Thoracic aorta (tissue), 2 donors: ENCODE measurements at places on chromosomes 4 and X.

- no peak for DNase-seq
These were observed 11.8 kb downstream of the GAB1 start for GRCh38 chr4:143348233-143349077.

GRCh38 chrX:2451501-2452316 lies 49.1 kb downstream of the DHRSX start:
- no peak for DNase-seq

- DNase-seq, result no peak
These were observed 18.3 kb downstream of the ZNF518B start for GRCh38 chr4:10438924-10439323.

DNA sequence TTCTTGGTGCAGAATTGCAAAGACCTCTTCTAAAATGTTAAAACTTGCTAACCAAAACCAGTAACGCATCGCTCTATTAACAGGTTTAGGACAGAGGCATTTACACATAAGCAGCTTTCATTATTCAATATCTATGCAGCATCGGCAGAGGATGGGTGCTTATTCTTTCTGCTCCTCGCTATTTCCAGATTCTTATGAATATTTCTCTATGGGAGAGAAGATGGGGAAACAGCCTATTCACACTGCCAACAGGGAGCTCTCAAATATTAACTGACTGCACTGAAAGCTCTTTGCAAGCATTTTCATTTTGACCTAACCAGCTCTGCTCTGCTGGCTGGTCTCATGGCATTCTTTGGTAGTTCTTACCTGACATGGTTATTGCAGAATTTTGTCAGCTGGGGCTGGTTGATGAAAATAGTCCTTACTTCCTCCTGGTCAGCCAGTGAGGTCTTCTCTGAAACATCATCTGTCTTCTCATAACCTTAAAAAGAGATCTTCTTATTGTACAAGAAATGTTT lies 30.2 kb downstream of the ATP8A1 start:
- DNase-seq, result no peak

DNA sequence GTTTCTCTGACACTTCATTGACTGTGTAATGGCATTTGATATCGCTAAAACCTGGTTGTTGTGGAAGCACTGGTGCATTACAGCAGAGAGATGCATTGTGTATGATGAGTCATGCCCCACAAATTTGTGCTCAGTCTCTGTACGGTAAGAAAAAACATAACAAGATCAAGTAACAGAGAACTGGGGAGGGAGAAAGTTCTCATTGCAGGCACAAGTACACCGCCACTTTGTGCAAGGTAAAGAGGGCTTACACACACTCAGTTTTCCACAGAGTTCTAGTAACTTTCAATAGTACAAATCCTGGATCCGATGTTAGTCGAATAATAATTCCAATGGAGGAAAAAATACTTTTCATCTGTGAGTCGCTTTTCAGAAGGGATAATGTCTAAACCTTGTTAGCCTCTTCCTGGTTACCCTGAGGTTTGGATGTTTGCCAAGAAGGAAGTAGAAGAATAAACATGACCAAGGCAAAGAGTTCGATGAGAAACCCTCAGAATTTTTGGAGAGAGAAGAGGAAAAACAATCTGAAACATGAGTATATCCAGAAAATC lies 512.5 kb upstream of the SLIT2 start:
- no peak for DNase-seq

DNA sequence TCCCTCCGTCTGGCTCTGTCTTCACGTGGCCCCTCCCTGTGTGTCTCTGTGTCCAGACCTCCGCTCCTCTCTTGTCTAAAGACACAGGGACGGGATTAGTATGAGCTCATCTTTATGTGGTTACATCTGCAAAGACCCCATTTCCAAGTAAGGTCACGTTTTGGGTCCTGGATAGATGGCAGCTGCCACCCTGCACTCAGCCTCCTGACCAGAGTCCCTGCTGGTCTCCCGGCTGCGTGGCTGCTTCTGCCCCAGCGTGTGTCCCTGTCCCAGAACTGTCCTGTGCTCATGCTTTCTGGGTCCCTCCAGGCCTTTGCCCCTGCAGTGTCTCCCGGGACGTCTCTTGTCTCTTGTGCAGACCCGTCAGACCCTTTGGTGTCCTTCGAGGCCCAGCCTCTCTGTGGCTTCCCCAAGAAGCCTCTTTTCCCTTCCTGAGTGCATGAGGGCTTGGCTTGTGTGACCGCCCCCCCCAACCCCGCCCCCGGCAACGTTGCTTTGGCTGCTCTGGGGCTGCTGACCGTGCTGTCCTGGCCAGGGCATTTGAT lies 107.3 kb downstream of the PSAPL1 start:
- DNase-seq, result no peak

GRCh38 chr4:181757098-181757497 lies 486.1 kb upstream of the TENM3 start:
- DNase-seq, result no peak

- no peak for DNase-seq
These were observed 15.0 kb downstream of the SRPX2 start for GRCh38 chrX:100658941-100659381.

DNA sequence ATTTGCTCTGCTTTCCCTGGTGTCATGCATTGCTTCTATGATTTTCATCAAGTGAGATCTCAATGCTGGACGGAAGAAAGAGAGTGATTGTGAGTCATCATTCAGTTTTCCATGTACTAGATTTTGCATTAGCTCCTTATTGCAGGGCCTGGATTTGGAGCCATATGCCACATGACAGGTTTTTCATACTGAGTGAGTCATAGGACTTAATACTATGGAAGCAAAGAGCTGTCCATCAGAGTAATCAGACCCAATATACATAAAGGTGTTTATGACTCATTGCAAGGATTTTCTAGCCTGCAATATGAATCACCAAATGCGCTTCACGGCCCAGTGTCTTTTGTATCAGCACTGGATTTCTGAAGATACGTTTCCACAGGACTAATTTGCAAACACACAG lies 11.2 kb upstream of the TFDP3 start:
- no peak for DNase-seq

GRCh38 chr4:184644553-184645307 lies 4.5 kb downstream of the CASP3 start:
- no peak for DNase-seq

GRCh38 chr4:185341841-185342240 lies 53.9 kb downstream of the LRP2BP start:
- no peak for DNase-seq

DNA sequence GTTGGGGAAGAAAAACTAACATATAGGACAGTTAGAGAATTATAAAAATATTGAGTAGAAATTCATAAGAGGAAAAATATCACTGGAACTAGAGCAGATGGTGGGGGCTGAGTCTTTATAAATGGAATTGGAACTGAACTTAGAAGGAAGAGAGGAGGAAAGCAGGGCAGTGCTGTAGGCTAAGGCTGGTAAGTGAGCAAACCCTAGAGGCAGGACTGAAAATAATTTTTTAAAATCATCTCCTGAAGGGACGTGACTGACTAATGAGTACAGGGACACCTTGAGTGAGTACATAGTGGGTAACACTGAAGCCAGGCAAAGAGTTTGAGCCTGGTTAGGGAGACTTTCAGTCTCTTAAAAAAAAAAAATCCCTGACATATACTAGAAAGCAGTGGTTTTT lies 63.3 kb downstream of the GALNT7 start:
- no peak for DNase-seq

GRCh38 chr4:107603430-107603829 lies 116.6 kb downstream of the PAPSS1 start:
- no peak for DNase-seq

GRCh38 chrX:131741103-131741581 lies 197.3 kb downstream of the OR13H1 start:
- no peak for DNase-seq

DNA sequence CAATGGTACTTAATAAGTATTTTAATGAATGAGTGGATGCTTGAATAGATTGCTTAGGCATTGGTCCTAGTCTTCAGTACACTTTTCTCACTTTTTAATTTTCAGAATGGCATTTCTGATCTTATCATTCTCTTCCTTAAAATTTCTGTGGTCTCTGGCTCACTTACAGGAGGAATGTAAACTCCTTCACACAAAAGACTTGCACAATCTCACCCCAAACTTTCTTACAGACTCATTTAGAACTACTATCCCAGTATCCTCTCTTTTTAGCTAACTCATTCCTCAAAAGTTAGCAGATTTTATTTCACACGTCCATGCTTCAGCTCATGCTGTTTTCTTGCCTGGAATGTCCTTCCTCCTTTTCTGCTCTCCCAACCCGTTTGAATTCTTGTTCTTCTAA lies 350.1 kb downstream of the GRXCR1 start:
- DNase-seq, result no peak

- no peak for DNase-seq
These were observed 46.1 kb upstream of the VEGFC start for GRCh38 chr4:176838601-176839433.

DNA sequence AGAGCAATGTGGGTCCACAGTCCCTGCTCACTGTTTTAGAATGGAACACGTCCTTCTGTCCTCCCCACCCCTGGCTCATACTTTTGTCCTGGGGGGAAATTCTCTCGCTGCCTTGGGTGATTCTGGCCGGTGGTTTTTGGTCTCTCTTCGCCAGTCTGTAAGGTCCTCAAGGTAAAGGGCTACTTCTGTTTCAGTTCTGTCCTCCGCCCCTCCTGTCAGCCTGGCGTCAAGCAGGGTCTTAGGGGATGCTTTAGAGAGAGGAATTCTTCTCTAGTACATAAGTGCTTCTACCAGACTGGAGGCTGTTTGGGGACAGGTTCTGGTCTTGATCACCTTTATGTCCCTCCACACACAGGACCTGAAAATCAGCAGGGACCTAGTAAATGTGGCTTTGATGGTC lies 617 bp upstream of the MRFAP1L1 start:
- DNase-seq, result no peak

DNA sequence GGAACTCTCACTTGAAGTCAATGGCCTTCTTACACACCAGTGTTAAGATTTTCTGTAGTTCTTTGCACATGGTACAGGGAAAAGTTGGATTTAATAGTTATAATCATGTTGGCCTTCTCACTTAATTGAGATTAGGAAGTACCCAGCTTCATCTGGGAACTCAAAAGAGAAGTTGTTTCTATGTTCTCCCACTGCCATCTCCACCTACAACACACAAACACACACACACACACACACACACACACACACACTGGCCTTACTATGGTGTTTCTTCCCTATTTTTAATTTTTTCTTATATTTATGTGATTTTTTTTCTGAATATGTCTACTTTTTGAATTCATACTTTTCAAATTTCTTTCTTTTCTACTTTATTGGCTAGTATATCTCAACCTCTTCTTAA lies 10.0 kb upstream of the CHIC2 start:
- no peak for DNase-seq

DNA sequence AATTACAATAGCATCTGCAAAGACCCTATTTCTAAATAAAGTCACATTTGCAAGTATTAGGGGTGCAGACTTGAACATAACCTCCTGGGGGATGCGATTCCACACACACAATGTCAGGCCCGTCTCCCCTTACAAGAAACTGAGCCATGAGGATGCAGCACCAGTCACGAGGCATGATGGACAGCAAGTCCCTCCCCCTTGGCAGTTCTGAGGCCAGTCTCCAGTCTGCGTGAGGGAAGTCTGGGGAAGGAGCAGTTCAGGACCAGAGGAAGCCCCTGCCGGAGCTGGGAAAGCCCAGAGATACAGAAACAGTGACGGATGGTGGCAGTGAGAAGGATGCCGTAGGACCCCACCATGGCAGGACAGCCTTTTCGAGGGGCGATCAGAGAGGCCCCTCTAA lies 9.4 kb downstream of the FAM53A start:
- DNase-seq, result no peak

- DNase-seq, result no peak
These were observed 1427.0 kb downstream of the ADGRL3 start for GRCh38 chr4:62627141-62627540.

- no peak for DNase-seq
These were observed 7.3 kb downstream of the FGFBP2 start for GRCh38 chr4:15955670-15956069.

GRCh38 chr4:103201253-103201652 lies 3.1 kb upstream of the CENPE start:
- no peak for DNase-seq

DNA sequence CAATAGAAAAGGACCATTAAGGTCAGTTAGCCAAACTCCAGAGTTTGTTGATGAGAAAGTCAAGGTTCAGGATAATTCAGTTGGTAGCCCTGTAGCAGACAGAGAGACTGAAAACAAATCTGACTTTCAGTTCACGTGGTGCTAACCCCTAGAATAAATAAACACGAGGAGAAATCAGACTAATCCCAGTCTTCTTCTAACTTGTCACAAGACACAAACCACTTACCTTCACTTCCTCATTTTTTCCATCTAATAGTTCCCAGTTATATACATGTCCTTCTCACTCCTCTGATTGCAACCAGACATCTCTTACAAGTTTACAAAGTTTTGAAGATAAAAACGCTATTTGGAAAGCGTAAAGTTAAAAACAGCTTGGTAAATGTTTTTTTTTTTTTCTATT lies 7.7 kb downstream of the TLR7 start:
- DNase-seq, result no peak

DNA sequence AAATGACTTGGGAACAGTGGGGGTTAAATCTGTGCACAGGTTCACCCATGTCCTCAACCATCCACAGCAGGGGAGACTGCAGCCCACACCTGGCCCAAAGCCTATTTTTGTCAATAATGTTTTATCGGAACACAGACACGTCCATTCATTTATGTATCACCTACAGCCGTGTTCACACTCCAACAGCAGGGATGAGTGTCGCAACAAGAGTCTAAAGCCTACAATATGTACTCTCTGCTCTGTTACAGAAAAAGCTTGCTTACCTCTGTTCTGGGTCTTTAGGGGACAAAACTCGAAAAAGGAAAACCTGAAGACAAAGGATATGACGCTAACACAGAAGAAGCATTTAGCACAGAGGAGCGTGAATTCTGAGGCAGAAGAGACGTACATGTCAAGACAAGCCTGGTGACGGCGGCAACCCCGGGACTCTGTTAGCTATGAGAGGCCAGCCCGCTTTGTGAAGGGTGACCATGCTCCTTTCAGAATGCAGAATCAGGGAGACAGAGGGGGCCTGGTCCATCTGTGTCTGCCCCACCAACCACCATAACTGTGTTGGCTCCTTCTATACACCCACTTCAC lies 45.5 kb downstream of the AFAP1 start:
- DNase-seq, result no peak

DNA sequence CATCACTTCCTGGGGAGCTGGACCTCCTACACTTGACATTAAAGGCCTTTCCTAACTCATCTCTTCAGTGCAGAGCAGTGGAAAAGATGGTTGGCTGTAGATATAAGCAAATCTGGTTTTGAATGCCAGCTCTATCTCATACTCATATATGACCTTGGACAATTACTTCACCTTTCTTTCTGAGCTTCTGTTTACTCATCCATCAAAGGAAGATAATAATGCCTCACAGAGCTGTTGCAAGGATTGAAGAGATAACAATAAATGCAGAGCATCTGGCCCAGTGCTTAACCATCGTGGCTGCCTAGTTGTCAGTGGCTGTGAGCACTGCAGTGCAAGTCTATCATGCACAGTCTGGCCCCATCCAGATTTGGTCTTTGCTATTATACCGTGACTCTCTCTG lies 148.1 kb upstream of the EOLA2 start:
- DNase-seq, result no peak

GRCh38 chr4:109999585-109999912 lies 86.9 kb downstream of the EGF start:
- DNase-seq, result no peak

- DNase-seq, result no peak
These were observed 79.7 kb upstream of the BCOR start for GRCh38 chrX:40177489-40177888.

- no peak for DNase-seq
These were observed 84.8 kb upstream of the C1QTNF7 start for GRCh38 chr4:15343000-15343399.

GRCh38 chr4:84623661-84624060 lies 40.7 kb downstream of the CDS1 start:
- no peak for DNase-seq
